Natural killer cell (primary cell): ENCODE measurements at places on chromosomes 1 and 21. TPM values are rescaled to one million over a fixed set of nuclear protein-coding genes. Genes with fewer than 3 reads are reported as not detected.

ZC3H12A gene
- 366 TPM for total RNA-seq

PDZK1IP1 gene
- not detected for total RNA-seq

GRCh38 chr1:175553280-175553679 lies 190.1 kb downstream of the TNR start:
- no peak for DNase-seq

DNA sequence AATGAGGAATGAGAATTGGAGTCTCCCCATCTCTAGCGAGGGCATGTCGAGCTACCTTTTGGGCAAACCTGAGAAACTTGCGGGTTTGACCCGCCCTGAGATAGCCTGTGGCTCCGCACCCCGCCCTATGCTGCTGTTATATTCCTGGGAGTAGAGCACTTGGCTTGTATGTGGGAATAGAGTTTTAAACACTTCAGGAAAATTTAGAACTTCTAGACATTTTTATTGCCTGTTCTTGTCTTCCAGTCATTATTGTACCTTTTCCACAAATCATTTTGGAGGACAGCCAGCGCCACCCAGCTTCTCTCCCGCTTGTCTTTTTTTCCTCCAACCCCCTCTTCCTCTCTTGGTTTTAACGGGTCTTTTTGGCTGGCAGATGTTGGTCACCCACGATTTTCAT lies 738 bp downstream of the GNPAT start:
- DNase-seq, result peak; percentile 36

DNA sequence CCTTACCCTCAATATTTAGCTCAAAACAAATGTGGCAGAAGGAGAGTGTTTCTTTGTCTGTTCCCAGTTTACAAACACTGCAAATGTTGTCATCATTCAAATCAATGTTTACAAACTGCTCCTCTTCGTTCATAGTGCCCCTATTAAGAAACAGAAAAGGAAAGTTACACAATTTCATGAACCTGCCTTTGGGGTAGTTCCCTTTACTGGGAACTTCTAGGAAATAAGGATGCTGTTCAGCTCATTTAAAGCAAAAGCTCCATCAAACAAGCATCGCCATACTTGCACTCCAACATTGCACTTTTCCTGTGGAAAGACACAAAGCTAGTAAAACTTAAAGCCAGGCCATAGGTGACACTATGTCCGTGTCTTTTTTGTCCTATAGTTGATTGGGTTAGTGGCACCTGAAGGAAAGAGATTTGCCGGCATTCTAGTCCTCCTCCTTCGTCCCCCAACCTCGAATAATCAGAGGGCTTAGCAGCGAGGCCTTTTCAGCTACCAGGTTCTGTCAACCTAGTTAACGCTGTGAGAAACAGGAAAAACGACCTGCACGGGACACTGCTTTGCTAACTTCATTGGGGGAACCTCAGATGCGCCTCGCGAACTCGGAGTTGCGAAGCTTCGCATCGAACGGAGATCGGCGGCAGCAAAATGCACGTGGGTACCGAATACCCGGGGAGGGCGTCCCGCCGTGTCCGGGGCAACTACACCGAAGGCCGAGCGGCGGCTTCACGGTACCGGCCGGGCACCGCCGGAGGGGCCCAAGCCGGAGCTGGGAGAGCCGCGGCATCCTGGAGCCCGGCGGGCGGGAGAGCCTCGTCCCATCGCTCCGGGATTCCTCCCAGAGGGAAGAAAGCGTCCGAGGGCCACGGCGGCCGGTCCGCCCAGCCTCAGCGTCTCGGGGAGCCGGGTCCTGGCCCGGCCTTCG lies 706 bp downstream of the C21orf91 start:
- DNase-seq, result peak; percentile 73

DNA sequence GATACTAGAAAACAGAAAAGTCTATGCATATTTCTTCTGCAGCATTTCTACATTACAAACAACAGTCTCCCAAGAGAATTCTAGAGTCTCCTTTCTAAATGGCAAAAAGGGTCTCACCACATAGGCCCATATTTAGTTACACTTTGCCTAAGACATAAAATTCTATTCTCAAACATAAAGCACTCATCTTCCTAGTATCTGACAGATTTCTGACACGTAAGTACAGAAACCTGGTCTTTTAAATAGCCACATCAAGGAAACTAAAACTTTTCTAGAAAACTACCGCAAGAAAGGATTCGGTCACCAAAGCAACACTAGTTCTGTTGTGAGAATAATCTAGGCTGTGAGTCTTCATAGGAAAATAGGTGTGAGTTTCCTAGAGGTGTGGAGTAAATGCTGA lies 33.6 kb upstream of the CTSK start:
- peak; percentile 62 for DNase-seq

CCDC181 gene
- total RNA-seq, result not detected

DNA sequence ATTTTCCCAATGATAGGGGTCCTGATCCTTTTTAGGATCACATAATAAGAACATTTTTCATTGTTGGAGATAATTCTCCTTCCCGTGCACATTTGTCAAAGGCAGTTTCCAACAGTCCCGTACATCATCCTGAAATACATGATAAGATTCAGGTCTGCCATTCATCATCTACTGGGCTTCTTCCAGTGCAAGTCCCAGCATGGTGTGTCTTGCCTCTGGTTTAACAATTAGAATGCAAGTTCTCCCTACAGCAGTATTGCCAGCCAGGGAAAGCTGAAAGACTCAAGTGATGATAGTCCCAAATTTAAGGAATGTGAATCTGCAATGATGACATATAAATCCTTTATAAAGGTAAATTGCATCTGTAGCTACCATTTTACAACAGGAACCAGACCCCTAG lies 146.2 kb downstream of the DAB1 start:
- no peak for DNase-seq

DNA sequence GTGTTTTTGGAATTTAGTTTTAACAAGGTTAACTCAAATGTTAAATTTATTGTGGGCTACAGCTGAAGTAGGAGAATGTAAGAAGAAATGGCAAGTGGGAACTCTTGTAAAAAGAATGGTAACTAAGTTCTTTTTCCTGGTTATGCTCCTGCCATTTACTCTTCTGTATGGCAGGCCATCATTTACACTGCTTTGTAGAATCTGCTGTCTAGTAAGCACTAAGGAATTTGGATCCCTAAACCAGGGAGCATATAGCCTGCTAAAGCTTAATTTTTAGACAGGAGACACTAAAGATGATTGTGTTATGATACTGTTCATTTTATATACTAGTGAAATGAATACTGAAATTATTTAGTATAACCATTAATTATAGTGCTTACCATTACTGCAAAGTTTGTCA lies 85.3 kb downstream of the CAMTA1 start:
- DNase-seq, result no peak

- DNase-seq, result no peak
Observed at GRCh38 chr1:46400421-46400820, 6.3 kb downstream of the FAAH start.

GRCh38 chr1:19979494-19979977 lies at the start of gene PLA2G2A:
Gene PLA2G2A (minus strand): TSS chr1:19979618. CDS start chr1:19978773, 845 bp downstream.
- DNase-seq, result no peak

GRCh38 chr1:160007577-160008200 lies 24.1 kb downstream of the PIGM start:
- DNase-seq, result no peak

- no peak for DNase-seq
Observed at GRCh38 chr1:238281418-238281817, 390.7 kb upstream of the ZP4 start.

C1orf53 gene
- not detected for total RNA-seq

DNA sequence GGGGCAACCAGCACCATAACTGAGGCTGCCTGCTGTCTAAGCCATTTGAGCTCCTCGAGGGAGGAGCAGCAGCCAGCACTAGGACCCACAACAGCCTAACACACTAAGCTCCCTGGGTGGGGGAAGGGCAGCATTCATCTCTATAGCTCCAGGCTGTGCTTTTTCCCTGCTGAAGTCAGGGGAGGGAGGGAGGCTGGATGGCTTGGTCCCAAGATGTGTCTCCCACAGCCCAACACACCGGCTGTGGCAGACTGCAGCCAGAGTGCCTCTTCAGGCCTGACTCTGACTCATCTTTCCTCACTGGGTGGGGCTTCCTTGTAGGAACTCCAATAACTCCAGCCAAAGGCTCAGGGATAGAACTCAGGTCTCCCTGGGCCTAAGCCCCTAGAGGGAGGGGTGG lies 296.3 kb downstream of the PRDM2 start:
- no peak for DNase-seq

KIAA0040 gene
- 19.4 TPM for total RNA-seq

- DNase-seq, result no peak
Observed at GRCh38 chr21:16342932-16343331, 613.1 kb downstream of the USP25 start.

GRCh38 chr1:245365095-245366020 lies 210.6 kb downstream of the KIF26B start:
- no peak for DNase-seq

DNA sequence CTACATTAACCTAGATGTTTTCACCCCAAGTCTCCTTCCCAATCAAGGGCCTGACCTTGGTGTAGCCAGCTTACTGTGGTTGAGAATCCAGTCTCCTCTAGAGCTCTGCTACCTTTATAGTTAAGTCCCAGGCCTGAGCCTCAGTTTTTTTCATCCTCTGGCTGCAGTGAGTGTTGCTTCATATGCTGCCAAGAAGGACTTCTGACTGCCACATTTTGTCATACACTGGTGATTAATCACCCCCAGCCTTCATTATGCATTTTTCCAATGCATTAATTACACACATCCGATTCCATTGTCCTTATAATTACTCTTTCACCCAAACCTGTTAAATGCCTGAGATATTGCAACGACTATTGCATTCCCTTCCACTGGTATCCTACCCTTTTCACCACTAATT lies 66.3 kb upstream of the FGGY start:
- DNase-seq, result no peak

DNA sequence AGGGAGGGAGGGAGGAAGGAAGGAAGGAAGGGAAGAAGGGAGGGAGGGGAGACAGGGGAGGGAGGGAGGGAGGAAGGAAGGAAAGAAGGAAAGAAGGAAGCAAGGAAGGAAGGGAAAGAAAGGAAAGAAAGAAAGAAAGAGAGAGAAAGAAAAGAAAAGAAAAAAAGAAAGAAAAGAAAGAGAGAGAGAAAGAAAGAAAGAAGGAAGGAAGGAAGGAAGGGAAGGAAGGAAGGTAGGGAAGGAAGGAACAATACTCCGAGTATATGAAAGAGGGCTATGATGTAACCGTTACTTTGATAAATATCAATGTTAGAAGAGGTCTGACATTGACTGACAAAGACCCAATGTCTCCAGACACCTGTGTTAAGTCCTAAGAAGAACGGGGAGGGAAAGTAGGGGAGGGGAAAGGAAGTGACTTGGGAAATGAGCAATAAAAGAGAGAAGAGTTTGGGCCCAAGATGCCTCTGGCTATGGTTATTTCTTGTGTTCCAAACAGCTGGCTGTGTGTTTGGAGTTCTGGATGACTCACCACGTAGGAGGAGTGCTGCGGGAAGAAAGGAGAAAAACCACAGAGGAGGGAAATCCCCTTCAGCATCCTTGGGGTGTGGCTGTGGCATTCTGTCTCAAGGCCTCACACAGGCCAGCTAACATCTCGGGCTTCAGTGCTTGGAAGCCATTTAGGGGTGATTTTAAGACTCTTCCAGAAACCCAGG lies 37.0 kb upstream of the RXRG start:
- DNase-seq, result no peak

DNA sequence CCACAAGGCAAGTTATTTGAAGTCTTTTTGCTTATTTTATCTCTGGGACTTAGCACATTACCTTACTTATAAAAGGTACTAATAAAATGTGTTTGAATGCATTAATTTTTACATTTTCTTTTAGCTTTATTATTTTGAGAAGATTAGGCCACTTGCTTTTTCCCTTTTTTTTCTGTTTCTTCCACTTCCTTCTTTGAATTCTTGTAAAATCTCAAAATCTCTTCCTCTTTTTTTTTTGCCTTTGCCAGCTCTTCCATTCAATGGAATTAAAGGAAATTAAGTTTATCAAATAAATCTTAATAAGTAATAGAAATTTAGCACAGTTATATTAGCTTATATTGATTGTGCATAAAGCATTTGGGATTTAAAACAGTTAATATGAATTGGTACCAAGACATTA lies 260.9 kb downstream of the SRGAP2C start:
- DNase-seq, result no peak

DNA sequence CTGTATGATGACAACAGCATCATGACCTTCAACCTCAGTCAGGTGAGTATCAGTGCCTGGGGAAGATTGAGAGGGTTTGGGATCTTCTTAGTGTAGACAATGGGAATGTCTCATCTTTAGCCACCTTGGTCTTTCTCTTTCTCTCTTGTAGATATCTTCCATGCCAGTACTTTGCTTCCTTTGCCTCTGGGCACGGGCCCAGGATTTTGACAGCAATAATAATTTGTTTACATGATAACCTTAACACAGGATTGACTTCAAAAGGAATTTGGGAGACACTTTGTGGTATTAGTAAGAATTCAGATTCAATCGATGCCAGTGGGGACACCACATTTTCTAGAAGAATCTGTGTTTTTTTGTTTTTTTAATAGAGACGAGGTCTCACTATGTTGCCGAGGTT lies 12.1 kb upstream of the PIGV start:
- no peak for DNase-seq

DNA sequence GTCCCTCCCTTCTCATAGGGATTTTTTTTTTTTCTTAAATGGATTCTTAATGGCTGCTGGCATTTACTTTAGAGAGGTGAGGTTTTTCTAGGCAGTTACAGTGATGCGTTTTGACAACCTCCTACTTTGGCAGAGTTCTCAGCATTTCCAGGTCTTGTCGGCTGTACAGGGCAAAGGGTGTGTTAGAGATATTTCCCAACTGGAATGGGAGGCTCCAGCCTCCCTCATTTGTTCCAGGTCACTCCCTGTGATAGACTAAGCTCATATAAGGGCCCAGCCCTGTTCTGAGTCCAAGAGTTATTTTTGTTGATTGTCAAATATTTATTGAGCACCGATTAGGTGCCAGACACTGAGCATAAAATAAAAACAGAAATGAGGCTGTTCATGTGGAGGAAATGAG lies 7.6 kb upstream of the XKR8 start:
- no peak for DNase-seq

DNA sequence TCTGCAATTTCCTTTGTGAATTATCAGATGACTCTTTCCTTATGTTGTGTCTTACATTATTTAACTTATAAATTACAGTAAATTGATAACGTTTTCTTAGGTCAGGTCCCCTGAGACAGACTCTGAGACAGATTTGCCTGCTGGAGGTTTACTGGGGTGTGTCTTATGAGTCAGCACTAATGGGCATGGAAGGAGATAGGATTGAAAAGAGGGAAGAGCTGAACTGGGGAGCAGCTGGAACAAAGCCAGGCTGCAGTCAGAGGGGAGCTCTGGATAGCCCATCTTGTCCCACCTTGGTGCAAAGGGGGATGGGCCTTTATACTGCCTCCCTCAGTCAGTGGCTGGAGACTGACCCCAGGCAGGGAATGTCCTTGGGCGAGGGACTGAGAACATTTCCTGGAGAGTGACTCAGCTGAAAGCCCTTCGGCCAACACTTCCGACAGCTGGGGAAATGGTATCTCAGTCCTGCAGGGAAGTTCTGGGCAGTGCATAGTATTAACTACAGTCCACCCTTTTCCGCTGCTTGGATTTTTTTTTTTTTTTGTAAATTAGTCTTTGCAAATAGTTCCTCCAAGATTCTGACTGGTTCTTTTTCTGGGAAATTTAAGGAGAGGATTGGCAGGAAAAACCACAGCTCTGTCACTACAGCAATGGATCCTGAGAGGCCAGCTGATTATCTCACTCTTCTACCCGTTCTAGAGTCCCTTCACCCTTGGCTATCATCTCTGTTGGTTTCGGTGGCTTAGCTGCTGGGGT lies 39.1 kb upstream of the CDC42BPA start:
- no peak for DNase-seq

GRCh38 chr21:17693801-17694200 lies 81.1 kb upstream of the BTG3 start:
- no peak for DNase-seq

- no peak for DNase-seq
Observed at GRCh38 chr1:11176081-11176706, 13.0 kb upstream of the ANGPTL7 start.
